CD4-positive, CD25-positive, alpha-beta regulatory T cell (primary cell): ENCODE measurements at places on chromosomes 5 and 9. TPM values are rescaled to one million over a fixed set of nuclear protein-coding genes. Genes with fewer than 3 reads are reported as not detected.

DNA sequence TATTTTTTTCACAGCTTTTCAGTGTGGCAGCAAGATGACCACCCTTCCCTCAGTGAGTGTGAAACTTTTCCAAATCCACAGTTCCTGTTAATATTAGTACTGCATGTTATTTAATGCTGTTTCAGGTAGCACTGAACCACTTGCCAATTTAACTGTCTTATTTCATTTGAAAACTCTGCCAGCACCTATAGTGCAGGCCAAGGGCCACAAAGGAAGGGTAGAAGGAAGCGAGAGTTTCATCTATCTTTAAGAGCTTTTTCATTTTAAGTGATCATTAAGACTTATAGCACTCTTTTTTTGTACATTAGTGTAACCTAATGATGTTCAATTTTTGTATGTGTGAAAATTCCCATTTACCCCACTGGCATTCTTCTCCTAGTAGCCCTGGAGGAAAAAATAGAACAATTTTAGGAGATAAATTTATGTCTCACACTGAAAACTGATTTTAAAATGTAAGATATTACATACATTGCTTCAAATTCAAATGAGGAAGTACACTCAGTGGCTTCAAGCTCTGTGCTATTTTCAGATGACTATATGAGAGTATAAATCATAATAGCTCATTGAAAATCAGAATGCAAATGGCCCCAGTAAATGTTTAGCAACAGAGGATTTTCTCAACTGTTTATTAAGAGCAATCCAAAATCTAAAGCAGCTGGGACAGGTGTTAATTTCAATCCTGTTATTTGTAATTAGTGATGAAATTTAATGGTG is 820.5 kb downstream of the PTPRD start:
- H3K4me1 ChIP-seq, result no peaks in the 10 kb centered on the region
- H3K27me3 ChIP-seq, result no peaks in the 10 kb centered on the region
- no peaks in the 10 kb centered on the region for H3K36me3 ChIP-seq
- DNase-seq, result no peak
- no peak overlapping the region for H3K27ac ChIP-seq

DNA sequence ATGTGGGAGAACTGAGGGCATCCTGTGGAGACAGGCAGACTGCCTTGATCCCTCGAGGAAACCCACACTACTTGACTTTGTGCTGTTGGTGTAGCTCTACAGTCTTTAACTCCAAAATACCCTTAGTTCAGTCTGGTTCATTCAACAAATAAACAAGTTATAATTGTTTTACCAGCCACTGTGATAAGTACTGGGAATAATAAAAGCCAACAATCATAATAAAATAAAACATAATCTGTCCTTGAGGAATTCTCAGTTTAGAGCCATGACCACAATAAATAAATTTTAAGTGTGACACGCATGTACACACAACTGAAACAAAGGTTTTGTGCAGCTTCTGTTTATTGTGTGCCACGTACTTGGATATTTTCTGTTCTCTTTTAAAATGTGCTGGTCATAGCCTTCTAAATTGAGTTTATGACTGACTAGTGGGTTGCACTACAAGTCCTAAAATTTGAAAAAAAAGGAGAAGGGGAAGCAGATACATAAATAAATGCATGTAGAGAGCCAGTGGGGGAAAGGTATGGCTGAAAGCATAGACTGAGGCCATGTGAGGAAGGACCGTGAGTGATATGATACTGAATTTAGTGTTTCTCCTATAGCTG is 6.2 kb upstream of the SCAMP1 start:
- DNase-seq, result no peak
- H3K27ac ChIP-seq, result no peak overlapping the region
- H3K36me3 ChIP-seq, result no peaks in the 10 kb centered on the region
- H3K4me1 ChIP-seq, result peaks cover 12% of the 10 kb centered on the region
- H3K4me3 ChIP-seq, result no peak overlapping the region

DNA sequence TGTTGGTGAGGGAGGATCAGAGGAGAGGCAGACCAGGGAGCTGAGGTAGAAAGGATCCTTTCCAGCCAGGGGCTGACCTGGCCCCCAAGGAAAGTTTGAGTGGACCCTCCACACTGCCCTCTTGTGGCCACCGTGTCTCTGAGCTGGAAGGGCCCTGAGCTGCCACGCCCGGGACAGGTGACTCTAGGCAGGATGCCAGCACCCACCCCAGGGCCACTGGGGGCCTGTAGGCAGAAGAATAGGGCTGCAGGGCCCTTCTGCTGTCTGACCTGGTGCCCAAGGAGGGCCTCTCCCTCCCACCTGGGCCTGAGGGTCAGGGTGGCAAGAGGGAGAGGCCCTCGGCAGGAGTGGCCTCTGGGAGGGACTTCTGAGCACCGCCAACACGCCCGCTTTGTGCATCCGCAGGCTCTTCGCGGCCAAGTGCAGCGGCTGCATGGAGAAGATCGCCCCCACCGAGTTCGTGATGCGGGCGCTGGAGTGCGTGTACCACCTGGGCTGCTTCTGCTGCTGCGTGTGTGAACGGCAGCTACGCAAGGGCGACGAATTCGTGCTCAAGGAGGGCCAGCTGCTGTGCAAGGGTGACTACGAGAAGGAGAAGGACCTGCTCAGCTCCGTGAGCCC is 76.8 kb downstream of the LMX1B start:
- H3K27ac ChIP-seq, result no peak overlapping the region
- H3K4me1 ChIP-seq, result no peaks in the 10 kb centered on the region
- DNase-seq, result peak; percentile 44
- H3K4me3 ChIP-seq, result no peak overlapping the region
- peaks cover 3% of the 10 kb centered on the region for H3K27me3 ChIP-seq

The POU5F2 gene
- 0.48 TPM for polyA plus RNA-seq

GRCh38 chr5:101424530-101425175 is 521.6 kb upstream of the ST8SIA4 start:
- H3K4me1 ChIP-seq, result no peaks in the 10 kb centered on the region
- no peaks in the 10 kb centered on the region for H3K27me3 ChIP-seq
- no peak for DNase-seq
- no peaks in the 10 kb centered on the region for H3K36me3 ChIP-seq

The NMUR2 gene
- polyA plus RNA-seq, result not detected

The PCA3 gene
- polyA plus RNA-seq, result not detected

The KLHL9 gene
- 19.2 TPM for polyA plus RNA-seq

The SLC6A7 gene
- polyA plus RNA-seq, result not detected

GRCh38 chr5:9439531-9440292 is 106.2 kb downstream of the SEMA5A start:
- H3K27ac ChIP-seq, result no peak overlapping the region
- no peak overlapping the region for H3K4me3 ChIP-seq
- no peaks in the 10 kb centered on the region for H3K4me1 ChIP-seq

- no peaks in the 10 kb centered on the region for H3K36me3 ChIP-seq
- H3K27me3 ChIP-seq, result peaks cover 3% of the 10 kb centered on the region
- no peaks in the 10 kb centered on the region for H3K4me1 ChIP-seq
- H3K4me3 ChIP-seq, result no peak overlapping the region
- DNase-seq, result no peak
Measured at GRCh38 chr5:149930043-149930748, 14.4 kb downstream of the PDE6A start.

DNA sequence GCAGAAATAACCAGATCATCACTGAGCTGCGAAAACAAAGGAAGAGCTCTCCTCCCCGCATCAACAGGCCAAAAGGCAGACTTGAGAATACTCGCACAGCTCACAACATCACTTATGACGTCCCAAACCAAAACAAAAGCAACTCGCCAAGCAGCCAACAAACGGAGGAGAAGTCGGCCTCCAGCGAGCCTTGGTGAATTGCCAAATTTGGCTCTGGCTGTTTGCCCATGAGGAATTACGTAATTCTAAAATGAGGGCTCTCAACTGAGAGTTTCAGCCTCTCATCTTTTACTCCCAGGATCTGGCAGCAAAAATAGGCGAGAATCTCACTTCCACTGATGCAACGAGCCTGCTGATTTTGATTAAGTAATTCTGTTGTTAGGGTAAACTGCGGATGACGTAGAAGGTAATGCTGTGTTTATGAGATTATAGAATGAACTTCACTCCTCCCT is 51.7 kb upstream of the SEMA6A start:
- no peak overlapping the region for H3K27ac ChIP-seq
- no peak for DNase-seq
- H3K27me3 ChIP-seq, result no peaks in the 10 kb centered on the region
- no peaks in the 10 kb centered on the region for H3K36me3 ChIP-seq
- no peaks in the 10 kb centered on the region for H3K4me1 ChIP-seq

The PTGES gene
- polyA plus RNA-seq, result not detected

DNA sequence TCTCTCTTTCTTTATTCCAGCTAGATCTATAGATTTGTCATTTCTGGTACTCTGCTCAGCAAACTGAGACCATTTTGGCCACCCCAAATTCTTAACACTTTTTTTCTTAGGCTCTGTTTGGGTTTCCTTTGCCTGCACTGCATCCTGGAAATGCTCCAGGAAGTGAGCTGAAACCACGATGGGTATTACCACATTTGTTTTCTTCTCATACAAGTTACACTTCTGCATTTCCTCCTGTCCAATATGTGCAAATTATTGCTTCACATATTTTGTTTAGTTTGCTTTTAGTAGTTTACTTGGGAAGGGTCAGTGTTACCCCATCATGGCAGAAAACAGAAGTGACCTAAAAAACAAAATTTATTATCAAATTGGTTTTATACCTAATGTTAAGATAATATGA is 498.6 kb upstream of the GRIN3A start:
- DNase-seq, result no peak
- H3K27ac ChIP-seq, result no peak overlapping the region
- no peaks in the 10 kb centered on the region for H3K36me3 ChIP-seq
- no peak overlapping the region for H3K4me3 ChIP-seq
- no peaks in the 10 kb centered on the region for H3K27me3 ChIP-seq

The LECT2 gene
- polyA plus RNA-seq, result not detected

The PTPN3 gene
- 0.03 TPM for polyA plus RNA-seq

- H3K27me3 ChIP-seq, result no peaks in the 10 kb centered on the region
- no peak overlapping the region for H3K4me3 ChIP-seq
Measured at GRCh38 chr9:135605238-135605781, 34.0 kb downstream of the GLT6D1 start.

- no peaks in the 10 kb centered on the region for H3K27me3 ChIP-seq
- H3K4me1 ChIP-seq, result no peaks in the 10 kb centered on the region
- H3K36me3 ChIP-seq, result no peaks in the 10 kb centered on the region
- H3K4me3 ChIP-seq, result no peak overlapping the region
- H3K27ac ChIP-seq, result no peak overlapping the region
- no peak for DNase-seq
Measured at GRCh38 chr5:156208271-156208670, 118.7 kb upstream of the SGCD start.

DNA sequence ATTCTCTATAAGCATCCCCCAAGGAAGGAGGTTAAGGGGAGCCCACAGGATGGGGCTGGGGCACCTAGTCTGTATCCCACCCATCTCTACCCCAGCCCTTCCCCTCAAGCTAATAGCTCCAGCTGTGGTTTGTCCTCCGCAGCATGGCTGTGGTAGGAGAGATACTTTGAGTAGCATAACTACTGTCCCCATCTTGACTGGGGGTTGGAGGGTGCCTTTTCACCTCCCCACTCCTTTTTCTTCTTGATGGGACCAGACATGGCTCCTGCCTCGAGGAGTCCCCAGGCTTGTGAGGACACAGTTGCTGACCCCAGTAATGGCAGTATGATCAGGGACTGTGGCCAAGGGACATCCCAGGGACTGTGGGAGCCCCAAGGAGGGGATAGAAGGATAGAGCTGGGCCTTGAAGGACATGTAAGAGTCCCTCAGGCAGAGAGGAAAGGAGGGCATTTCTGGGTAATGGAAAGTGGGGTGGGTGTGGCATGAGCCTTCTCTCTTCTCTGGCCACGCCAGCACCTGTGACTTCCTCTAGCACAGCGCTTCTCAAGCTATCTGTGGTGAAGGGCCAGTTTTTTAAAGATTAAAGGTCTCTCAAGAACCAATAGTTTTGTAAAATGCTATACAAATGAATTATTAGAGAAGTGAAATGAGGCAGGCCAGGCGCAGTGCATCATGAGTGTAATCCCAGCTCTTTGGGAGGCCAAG is 14.0 kb downstream of the OLFML2A start:
- no peaks in the 10 kb centered on the region for H3K36me3 ChIP-seq
- no peaks in the 10 kb centered on the region for H3K27me3 ChIP-seq

The ACTL7B gene
- not detected for polyA plus RNA-seq

The TIMD4 gene
- polyA plus RNA-seq, result 0.83 TPM

The SLC4A9 gene
- not detected for polyA plus RNA-seq

- no peaks in the 10 kb centered on the region for H3K4me1 ChIP-seq
- no peaks in the 10 kb centered on the region for H3K27me3 ChIP-seq
- no peaks in the 10 kb centered on the region for H3K36me3 ChIP-seq
Measured at GRCh38 chr9:104556830-104557634, 11.9 kb upstream of the OR13C8 start.

DNA sequence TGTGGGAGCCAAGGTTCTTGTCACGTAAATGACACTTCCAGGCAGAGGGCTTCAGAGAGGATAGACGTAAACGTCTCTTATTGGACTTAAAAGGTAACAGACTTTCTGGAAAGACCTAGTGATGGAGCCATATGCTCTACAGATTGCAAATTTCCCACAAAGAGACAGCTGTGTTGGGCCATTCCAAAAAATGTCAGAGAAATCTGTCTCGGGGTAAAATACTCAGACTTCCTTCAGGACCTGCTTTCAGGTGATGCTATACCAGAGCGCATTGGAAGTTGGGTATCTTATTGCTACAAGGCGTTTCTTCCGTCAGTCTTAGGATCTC is 29.2 kb downstream of the PROP1 start:
- no peak overlapping the region for H3K4me3 ChIP-seq
- no peaks in the 10 kb centered on the region for H3K27me3 ChIP-seq
- no peak for DNase-seq

DNA sequence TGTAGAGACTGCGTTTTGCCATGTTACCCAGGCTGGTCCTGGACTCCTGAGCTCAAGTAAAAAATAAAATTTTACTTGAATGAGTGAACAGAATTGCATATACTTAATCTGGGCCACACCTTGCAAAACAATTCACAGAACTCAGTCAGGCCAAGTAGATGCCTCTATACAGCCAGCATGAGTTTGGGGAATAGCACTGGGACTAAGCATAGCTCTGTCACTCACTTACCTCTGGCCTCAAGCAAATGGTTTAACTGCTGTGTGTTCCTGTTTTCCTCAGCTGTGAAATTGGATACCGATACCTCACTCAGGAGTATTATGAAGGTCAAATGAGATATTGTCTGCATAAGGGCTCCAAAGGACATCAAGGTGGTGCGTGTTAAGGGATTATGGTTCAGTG is 10.9 kb upstream of the FRMPD1 start:
- no peaks in the 10 kb centered on the region for H3K4me1 ChIP-seq
- no peaks in the 10 kb centered on the region for H3K36me3 ChIP-seq
- H3K4me3 ChIP-seq, result no peak overlapping the region
- no peak overlapping the region for H3K27ac ChIP-seq
- peaks cover 4% of the 10 kb centered on the region for H3K27me3 ChIP-seq
- no peak for DNase-seq

DNA sequence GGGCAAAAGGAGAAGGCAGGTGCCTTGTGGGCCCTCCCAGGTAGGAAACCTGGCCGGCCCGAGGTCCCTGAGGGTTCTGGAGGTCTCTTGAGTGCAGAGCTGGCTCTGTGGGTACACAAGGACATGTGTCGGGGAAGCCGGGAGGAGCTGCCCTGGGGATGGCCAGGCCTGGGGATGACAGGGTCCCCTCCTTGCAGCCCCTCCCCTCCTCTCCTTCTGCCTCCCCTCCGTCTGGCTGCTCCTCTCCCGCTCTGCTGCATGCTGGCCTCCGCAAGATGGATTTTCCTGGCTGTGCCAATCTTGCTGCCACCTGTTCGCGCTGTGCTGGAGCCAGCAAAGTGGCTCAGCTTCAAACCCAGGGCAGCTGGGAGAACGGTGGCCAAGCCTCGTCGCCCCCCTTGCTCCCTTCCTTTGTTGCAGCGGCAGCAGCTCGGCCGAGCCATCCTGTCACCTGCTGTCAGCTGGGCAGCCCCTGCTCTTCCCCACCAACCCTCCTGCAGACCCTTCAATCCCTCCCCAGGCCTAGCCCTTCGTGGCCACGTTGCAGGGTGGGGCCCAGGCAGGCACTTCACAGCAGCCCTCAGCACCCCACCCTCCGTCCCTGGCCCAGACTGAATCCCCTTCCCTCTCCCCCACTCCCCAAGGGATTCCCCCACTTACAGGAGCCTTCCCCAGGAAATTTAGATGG is 17.6 kb upstream of the UNC5A start:
- no peaks in the 10 kb centered on the region for H3K36me3 ChIP-seq
- H3K27me3 ChIP-seq, result peaks cover 2% of the 10 kb centered on the region
- no peak overlapping the region for H3K4me3 ChIP-seq

The UGT3A1 gene
- not detected for polyA plus RNA-seq
